ENCODE measurements at places on chromosomes 1 and 21. TPM values are rescaled to one million over a fixed set of nuclear protein-coding genes. Genes with fewer than 3 reads are reported as not detected.

Gene RIT1
- 39.1 TPM for total RNA-seq

Gene ZNF678
- total RNA-seq, result 37.8 TPM

Gene COL18A1
- total RNA-seq, result 327 TPM

Gene KCNT2
- 12.3 TPM for total RNA-seq

Gene KPRP
- total RNA-seq, result not detected

Gene GPA33
- 0.69 TPM for total RNA-seq

Gene ST6GALNAC5
- total RNA-seq, result 11.6 TPM

Gene MSH4
- 0.24 TPM for total RNA-seq

Gene FCRL6
- total RNA-seq, result not detected

Gene TRPM2
- total RNA-seq, result 0.42 TPM

Gene GSTM4
- 31.2 TPM for total RNA-seq

Gene LCE1F
- not detected for total RNA-seq

Gene UTP11
- 70.5 TPM for total RNA-seq

Gene SMYD3
- 25.6 TPM for total RNA-seq

Gene CRP
- total RNA-seq, result not detected

Gene LIN28A
- 868 TPM for total RNA-seq
